ENCODE measurements at places on chromosomes 16 and 17.

- DNase-seq: no peak
These were observed 74.5 kb downstream of the ABCC6 start for GRCh38 chr16:16148755-16149154.

DNA sequence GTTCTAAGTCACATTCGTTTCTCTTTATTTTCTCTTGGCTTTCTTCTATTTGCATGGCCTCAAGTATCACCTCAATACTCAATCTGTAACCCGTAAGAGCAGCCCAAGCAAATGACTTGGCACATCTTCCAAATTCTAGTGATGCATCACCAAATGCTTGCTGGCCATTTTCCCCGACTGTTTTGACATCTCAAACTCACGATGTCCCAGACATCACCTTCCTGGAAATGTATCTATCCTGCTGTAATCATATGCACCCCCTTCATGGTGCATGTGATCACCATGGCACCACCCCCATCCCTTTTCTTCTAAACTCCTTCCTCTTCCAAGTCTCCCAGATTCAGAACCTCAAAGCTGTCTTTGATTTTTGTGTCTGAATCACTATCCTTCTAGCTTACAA lies 24.0 kb upstream of the ABCA5 start:
- no peak for DNase-seq

GRCh38 chr17:36884495-36885152 lies 52.7 kb upstream of the LHX1 start:
- no peak for DNase-seq

- no peak for DNase-seq
These were observed 39.7 kb downstream of the TBCD start for GRCh38 chr17:82791532-82791931.

DNA sequence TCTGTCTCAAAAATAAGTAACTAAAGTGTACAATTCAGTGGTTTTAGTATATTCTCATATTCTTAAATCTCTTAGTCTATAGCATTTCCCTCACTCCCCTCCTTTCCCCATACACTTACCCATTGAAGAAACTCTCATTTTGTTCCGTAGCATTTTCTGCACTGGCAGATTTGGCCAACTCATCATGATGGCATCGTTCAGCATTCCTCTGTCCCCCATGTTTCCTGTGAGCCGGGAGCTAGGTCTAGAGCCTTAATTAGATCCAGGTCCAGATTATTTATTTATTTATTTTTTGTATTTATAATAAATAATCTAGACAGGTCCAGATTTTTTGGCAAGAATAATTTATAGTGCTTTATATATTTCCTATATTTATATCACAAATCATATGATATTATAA lies 31.0 kb downstream of the HEATR3 start:
- DNase-seq: no peak

GRCh38 chr17:49523706-49524472 lies 28.8 kb downstream of the NGFR start:
- no peak for DNase-seq

GRCh38 chr16:67395105-67395457 lies 1.8 kb upstream of the TPPP3 start:
- no peak for DNase-seq

DNA sequence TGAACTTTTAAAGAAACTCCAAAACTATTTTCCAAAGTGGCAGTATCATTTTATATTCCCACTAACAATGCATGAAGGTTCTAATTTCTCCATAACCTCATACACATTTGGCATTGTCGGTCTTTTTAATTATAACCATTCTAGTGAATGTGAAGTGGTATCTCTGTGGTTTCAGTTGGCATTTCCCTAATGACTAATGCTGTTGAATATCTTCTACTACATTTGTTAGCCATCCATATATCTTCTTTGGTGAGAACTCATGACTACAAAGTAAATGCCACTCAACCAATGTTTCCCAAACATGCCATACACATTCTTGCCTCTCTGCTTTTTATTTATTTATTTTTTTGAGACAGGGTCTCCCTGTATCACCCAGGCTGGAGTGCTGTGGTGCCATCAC lies 31.7 kb upstream of the TAOK1 start:
- no peak for DNase-seq

- no peak for DNase-seq
These were observed 4.6 kb downstream of the CMIP start for GRCh38 chr16:81449241-81449640.

GRCh38 chr17:9982159-9982558 lies 77.1 kb upstream of the RCVRN start:
- DNase-seq: no peak

- DNase-seq: no peak
These were observed 29.1 kb upstream of the SHCBP1 start for GRCh38 chr16:46650254-46650623.

DNA sequence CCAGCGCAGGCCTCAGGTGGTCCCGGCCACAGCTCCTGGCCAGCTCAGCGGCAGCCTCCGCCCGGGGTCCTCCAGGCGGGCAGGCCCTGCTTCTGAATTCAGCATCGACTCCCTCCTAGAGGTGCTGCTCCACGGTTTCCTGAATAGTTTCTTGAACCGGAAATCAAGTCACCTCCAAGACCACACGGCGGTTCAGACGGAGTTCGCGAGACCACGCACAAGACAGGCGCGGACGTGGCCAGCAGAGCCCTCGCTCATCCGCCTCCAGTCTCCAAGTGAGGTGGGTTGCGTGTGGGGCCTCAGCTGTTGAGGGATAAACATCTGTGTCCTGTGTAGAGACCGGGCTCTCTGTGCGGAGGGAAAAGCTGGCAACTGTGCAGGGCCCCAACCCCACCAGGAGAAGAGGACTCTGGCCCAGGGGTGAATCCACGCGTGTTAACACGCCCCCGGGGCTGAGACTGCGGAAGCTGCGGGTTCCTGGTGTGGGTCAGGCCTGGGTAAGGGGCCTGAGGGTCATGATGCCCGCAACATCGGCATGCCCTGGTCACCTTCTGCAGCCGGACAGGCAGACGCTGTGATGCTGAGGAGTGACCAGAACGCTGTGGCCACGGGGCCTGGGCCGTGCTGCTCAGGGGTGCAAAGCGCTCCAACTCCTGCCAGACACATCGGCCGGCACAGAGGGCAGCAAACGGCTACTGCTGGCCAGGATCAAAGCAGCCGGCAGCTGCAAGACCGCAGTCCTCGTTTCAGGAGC lies 55.0 kb upstream of the METRNL start:
- no peak for DNase-seq

DNA sequence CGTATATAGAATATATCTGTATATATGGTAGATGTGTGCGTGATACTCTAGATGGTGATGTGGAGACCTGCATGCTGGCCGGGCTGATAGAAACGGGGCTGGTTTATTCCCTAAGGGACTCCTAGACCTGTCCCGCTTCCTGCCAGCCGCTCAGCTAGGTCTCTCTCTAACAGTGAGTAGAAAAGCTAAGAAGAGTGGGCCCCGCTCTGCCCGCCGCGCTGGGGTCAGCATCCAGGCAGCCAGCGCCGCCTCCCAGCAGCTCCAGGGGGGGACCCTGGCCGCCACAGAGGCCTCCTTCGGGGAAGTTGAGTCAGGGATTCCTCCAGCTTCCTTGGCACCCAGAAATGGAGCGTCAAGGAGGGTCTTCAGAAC lies 9.4 kb downstream of the CYGB start:
- no peak for DNase-seq

GRCh38 chr16:89827383-89828198 lies 684 bp upstream of the SPIRE2 start:
- DNase-seq: no peak

DNA sequence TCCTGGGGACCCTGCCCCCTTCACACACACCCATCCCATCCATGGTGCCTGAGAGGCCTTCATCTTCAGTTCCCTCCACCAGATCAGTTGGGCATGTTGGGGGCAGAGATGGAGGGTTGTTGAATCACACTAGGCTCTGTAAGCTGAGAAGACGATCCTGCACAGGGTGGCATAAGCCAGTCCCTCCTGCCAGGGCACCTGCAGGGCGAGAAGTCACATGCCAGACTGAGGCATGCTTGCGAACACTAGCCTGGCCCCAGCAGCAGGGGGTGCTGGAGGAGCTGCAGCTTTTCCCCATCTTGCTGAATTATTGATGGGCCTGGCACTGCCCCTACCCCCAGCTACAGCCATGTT lies 6.1 kb upstream of the TBX2 start:
- DNase-seq: no peak

DNA sequence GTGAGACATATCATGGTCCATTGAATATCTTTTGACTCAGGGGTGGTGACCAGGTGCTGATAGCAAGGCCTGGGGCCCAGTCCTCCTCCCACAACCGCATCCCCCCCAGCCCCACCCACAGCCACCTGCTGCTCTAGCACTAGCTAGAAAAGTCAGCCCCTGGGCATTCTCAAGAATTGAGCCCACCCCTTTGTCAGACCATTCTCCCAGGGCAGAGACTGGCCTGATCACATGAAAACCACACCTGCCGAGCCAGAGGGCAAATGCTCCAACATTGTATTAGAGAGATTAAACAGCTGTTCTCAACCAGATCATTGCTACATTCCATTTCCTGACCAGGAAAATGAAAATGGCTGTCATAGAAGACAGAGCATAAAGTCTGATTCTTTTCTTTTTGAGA lies 62.4 kb downstream of the RAB11FIP4 start:
- DNase-seq: no peak

GRCh38 chr16:59210955-59211541 lies 476.9 kb upstream of the GOT2 start:
- no peak for DNase-seq

- peak; percentile 69 for DNase-seq
These were observed 57.1 kb upstream of the WSB1 start for GRCh38 chr17:27236717-27237315.

DNA sequence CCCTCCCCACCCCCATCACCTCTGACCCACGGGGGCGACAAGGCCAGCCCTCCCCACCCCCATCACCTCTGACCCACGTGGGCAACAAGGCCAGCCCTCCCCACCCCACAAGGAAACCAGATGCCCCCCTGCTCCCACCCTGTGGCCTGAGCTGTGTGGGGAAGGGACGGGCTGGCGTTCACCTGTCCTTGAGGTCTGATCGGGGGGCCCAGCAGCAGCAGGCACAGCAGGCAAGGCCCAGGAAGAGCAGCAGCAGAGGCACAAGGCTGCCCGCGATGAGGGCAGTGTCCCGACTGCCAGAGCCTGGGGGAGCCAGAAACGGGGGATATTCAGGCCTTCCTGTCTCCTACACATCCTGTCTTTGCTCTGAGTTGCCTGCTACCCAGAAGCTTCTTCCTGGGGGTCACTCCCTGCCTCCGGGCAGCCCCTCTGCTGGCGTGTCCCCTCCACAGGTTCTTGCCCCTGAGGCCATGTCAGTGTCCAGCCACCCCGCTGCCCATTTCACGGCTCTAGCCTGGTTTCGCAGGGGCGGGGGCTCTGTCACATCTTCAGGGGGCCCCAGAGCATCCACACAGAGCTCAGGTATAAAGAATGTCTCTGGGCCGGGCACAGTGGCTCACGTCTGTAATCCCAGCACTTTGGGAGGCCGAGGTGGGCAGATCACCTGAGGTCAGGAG lies 6.8 kb downstream of the SCARF1 start:
- no peak for DNase-seq

DNA sequence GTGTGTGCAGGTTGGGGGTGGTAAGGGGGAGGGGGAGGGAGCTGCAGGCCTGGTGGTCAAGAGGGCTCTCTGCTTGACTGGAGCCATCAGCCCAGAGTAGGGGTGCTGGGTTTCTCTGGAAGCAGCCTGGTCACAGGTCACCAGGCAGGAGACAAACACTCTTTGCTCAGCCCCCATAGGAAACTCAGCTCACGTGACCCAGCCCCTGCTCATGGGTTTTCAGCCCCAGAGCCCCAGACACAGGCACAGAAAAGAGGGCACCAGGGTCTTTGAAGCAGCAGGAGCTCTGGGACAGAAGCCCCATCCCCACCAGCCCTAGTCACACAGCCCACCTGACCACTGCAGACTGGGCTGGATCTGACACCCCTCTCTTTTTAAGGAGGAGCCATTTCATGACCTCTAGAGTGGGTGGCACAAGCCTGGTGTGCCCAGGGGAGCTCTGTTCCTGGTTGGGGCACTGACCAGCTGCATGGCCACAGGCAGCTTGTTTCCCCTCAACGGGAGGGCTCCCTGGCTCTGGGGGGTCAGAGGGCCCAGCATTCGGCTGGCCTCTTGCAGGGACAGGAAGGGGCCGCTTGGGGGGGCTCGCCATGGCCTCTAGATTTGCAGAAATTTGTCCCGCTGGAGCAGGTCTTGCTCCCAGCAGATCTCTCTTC lies 13.8 kb upstream of the CD79B start:
- DNase-seq: no peak

DNA sequence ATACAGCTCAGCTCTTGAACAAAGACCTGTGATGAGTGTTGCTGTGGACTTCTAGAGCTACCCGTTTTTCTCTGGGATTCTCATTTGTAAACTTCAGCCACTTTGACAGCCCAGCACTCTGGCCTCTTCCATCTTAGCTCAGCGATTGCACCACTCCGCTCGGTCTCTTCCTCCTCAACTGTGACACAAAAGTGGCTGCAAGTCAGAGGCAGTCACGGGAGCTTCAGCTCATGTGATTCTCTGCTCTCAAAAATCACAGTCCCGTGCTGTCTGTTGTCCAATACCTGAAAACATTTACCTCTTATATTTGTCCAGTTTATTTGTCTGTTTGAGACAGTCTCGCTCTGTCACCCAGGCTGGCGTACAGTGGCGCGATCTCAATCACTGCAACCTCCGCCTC lies 75.7 kb upstream of the DNAH17 start:
- DNase-seq: no peak

DNA sequence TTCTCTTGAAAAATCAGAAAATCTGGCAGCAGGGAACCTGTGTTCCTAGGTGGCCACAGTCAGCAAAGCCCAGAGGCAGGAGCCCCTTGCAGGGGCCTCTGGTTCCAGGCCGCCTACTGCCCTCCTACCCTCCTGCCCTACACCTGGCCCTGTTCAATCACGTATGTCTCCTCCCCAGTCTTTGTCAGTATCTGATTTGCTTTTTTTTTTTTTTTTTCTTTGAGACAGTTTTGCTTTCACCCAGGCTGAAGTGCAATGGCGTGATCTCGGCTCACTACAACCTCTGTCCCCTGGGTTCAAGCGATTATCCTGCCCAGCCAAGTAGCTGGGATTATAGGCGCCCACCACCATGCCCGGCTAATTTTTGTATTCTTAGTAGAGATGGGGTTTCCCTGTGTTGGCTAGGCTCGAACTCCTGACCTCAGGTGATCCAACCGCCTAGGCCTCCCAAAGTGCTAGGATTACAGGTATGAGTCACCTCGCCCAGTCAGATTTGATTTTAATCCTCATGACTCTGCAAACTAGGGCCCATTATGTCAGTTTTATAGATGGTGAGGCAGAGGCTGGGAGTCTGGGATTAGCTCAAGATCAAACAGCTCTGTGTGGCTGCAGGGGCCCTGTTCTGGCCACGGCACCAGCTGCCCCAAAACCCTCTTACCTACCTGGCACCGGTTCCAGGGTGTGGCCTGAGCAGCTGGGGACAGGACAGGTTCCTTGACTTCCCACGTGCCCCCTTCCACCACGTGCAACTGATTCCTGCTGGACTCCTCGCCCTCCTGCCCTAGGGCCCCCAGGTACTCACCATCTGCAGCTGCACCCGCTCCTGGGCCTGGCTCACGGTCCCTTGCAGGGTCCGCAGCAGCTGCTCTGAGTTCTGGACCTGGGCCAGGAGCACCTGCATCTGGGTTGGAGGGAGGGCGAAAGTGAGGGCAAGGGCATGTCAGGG lies 14.7 kb downstream of the RABEP2 start:
- DNase-seq: peak; percentile 54

DNA sequence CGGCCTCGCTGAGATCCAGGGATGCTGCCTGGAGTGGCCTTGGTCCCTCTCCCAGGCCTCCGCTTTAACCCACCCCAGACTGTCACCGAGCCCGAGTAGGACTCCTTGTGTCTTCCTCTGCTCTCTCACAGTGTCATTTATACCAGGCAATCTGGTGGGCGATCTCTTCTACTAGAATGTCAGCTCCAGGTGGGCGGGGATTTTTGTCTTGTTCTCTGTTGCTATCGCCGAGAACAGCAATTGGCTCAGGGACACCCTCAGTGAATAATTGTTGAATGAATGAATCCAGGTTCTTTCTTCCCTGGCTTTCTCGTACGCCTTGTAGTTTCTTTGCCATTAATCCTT lies 591 bp downstream of the DHX38 start:
- no peak for DNase-seq

Data from NCI-H510A treated with DMSO at 0.1 percent for 48 hours (cell line).